Activated CD8-positive, alpha-beta memory T cell treated with anti-CD3 and anti-CD28 coated beads for 36 hours (primary cell): ENCODE measurements at places on chromosomes 7 and 10. TPM values are rescaled to one million over a fixed set of nuclear protein-coding genes. Genes with fewer than 3 reads are reported as not detected.

The C10orf90 gene
- total RNA-seq = not detected

The GDF2 gene
- not detected for total RNA-seq

The GNAI1 gene
- total RNA-seq = 0.93 TPM

The GNG11 gene
- not detected for total RNA-seq

The LRMDA gene
- not detected for total RNA-seq

The SPDYE8 gene
- total RNA-seq = not detected

The TMEM26 gene
- total RNA-seq = not detected

The GBX1 gene
- total RNA-seq = not detected
